Endodermal cell (in vitro differentiated cells): ENCODE measurements at places on chromosomes 6 and 20.

DNA sequence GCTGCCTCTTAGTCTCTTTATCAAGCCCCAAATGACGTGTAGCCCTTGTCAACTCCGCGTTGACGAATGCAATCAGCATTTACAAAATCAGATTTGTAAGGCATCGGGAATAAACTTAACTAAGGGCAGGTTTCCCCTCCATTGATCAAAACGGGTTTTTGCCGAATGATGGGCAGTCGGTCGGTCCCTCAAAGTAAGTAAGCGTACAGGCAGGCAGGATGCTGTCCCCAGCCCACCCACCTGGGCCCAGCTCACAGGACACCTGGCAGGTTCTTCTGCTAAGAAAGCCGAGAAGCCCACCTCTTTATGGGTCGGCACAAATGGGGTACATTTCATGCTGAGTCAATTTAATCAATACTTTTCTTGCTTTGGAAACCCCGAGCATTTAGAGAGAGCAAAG lies 22.0 kb upstream of the MAFB start:
- H3K4me1 ChIP-seq, result peaks cover 8% of the 10 kb centered on the region
- no peak for DNase-seq
- H3K27ac ChIP-seq, result no peak overlapping the region
- no peaks in the 10 kb centered on the region for H3K36me3 ChIP-seq
- no peaks in the 10 kb centered on the region for H3K27me3 ChIP-seq

- H3K27me3 ChIP-seq, result peaks cover 29% of the 10 kb centered on the region
- peaks cover 2% of the 10 kb centered on the region for H3K4me1 ChIP-seq
- DNase-seq, result no peak
- peak overlapping the region; percentile 80 for H3K27ac ChIP-seq
Measured at GRCh38 chr6:36677059-36677749, 1.3 kb upstream of the CDKN1A start.

DNA sequence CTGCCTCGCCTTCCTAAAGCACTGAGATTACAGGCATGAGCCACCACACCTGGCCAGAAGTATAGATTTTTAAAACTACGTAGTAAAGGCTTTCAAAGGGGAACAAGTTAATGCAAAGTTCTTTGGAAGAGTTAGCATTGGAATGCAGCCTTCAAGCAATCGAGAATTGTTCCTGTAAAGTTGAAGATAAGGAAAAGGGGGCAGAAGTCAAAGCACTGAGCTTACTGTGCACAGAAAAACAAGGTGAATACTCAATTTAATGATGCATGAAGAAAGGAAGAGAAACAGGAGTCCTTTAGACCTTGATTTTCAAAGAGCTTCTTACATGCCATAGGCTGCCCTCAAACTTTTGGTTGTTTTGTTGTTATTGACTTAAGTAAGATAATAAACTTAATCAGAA lies 29.1 kb upstream of the LGSN start:
- no peak for DNase-seq
- no peaks in the 10 kb centered on the region for H3K27me3 ChIP-seq
- no peak overlapping the region for H3K27ac ChIP-seq
- no peaks in the 10 kb centered on the region for H3K36me3 ChIP-seq
- no peak overlapping the region for H3K4me3 ChIP-seq

DNA sequence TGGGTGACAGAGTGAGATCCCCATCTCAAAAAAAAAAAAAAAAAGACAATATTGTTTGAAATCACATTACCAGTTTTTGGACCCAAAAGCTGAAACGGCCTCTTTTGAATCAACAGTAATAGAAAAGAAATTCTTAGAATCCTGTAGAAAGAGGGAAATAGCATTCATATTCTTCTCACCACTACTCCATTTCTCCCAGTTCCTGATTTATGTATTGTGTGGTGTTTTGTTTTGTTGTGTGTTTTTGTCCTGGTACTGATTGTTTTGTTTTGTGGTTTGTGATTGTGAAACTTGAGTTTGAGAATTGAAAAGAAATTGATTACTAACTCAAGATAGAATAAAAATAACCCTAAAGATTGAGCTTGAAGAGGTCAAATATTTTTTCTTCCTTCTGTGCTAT lies 26.2 kb upstream of the EEF1A1 start:
- no peak for DNase-seq
- no peak overlapping the region for H3K4me3 ChIP-seq
- H3K27ac ChIP-seq, result no peak overlapping the region
- H3K27me3 ChIP-seq, result no peaks in the 10 kb centered on the region
- H3K4me1 ChIP-seq, result no peaks in the 10 kb centered on the region

DNA sequence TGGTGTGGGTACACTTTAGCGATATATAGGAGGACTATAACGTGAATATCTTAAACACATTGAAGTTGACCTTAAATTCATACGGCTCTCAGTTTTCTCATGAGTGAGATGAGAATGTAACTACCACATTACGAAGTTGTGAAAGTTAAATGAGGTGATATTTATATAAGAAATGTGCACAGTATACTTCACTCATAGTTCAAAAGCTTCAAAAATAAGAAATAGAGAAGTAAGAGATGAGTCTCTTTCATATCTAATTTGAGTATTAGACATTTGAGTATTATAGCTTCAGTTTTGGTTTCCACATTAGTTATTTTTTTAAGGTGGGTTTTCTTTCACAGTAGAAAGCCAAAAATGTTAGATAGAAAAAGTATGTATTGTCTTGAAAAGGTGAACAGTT lies 183.3 kb downstream of the NKAIN2 start:
- H3K27ac ChIP-seq, result no peak overlapping the region
- no peaks in the 10 kb centered on the region for H3K27me3 ChIP-seq
- no peaks in the 10 kb centered on the region for H3K4me1 ChIP-seq
- no peak for DNase-seq
- H3K4me3 ChIP-seq, result no peak overlapping the region
- no peaks in the 10 kb centered on the region for H3K36me3 ChIP-seq

DNA sequence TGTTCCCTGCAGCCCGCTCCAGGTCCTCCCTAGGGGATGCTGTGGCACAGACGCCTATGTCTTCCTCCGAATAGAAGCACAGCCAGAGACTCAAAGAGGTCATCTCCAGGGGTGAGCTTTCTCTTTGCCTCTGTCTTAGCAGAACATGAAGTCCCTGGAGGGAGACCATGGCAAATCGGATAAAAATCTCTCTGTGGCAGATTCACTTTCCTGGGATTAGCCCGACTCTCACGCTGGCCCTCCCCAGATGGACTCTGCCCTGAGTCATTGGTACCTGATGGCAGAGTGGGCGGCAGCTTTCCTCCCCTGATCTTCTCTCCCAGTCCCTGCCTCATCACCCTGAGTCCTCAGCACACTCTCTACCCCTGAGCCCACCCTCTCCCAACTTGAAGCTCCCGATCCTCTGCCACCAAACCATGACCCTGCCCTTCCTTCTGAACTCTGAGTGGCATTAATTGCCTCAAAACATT lies 58.0 kb upstream of the CCDC167 start:
- no peaks in the 10 kb centered on the region for H3K27me3 ChIP-seq
- peak overlapping the region; percentile 45 for H3K27ac ChIP-seq
- H3K4me1 ChIP-seq, result no peaks in the 10 kb centered on the region
- H3K36me3 ChIP-seq, result no peaks in the 10 kb centered on the region
- no peak for DNase-seq
